ENCODE measurements at places on chromosomes 12 and 14. TPM values are rescaled to one million over a fixed set of nuclear protein-coding genes. Genes with fewer than 3 reads are reported as not detected.

Gene HCAR1
- 0.78 TPM for total RNA-seq

Gene KRT72
- not detected for total RNA-seq

Gene CBLN3
- 0.47 TPM for total RNA-seq

Gene DLST
- 35.6 TPM for total RNA-seq

Gene COL2A1
- total RNA-seq, result 0.78 TPM

Gene KRT83
- total RNA-seq, result not detected

Gene BCL11B
- 27.0 TPM for total RNA-seq

Gene CCDC175
- total RNA-seq, result 3.3 TPM

Gene LPCAT3
- total RNA-seq, result 6.6 TPM

Gene PPP1R1A
- 6.7 TPM for total RNA-seq

Gene TAS2R43
- 13.6 TPM for total RNA-seq

Gene KRT8
- not detected for total RNA-seq

Gene ADAM21
- 0.16 TPM for total RNA-seq

Gene EPYC
- not detected for total RNA-seq

Gene MYF6
- 0.47 TPM for total RNA-seq

Gene OR6C2
- total RNA-seq, result not detected

Gene ANO6
- total RNA-seq, result 15.3 TPM

Gene NDUFB1
- 158 TPM for total RNA-seq

Gene OR6C3
- total RNA-seq, result not detected

Gene OR6C6
- total RNA-seq, result not detected
